ENCODE measurements at places on chromosomes 1 and 21.

GRCh38 chr1:158801396-158801795, 20.4 kb upstream of the OR6N2 start:
- DNase-seq: no peak

DNA sequence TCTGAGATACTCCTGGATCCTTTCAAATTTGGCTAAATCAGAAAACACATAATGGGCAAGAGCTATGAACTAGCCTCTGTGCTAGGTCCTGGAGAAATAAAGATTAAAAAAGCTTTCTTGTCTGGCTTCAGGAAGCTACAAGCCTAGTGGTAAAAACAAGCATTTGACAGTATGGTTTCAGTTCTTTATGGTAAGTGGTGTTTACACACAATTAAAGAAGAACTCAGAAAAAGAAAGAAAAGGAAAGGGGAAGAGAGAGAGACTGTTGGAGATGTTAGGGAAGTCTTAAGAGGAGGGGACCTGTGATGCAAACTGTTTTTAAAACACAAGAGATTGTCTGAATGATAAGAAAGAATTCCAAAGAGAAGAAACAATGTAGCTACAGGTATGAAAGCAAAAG, 1.8 kb downstream of the OR10J1 start:
- DNase-seq: no peak

GRCh38 chr1:206497774-206498173, 9.6 kb upstream of the RASSF5 start:
- no peak for DNase-seq

- no peak for DNase-seq
These were observed 60.1 kb upstream of the PTCH2 start for GRCh38 chr1:44903011-44903680.

GRCh38 chr1:51192213-51192843, 43.7 kb upstream of the RNF11 start:
- peak; percentile 29 for DNase-seq

- no peak for DNase-seq
These were observed 68.3 kb downstream of the CAPZB start for GRCh38 chr1:19416921-19417470.

- no peak for DNase-seq
These were observed 138.8 kb upstream of the RUNX3 start for GRCh38 chr1:25068829-25069228.

DNA sequence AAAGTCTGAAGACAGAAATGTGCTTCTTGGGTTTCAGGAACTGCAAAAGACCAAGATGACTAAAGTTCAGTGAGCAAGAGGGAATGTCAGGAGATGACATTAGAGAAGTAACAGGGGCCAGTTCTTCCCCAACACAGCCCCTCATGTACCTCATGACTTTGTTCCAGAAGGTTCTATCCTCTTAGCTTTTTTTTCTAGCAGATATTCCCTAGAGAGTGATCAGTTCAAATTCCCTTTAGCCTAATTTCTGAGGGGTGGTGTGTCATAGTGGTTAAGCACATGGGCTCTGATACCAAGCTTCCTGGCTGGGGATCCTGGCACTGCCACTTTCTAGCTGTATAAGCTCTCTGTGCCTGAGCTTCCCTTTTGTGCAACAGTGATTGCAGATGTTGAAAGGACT, 108.0 kb downstream of the LBR start:
- DNase-seq: no peak

DNA sequence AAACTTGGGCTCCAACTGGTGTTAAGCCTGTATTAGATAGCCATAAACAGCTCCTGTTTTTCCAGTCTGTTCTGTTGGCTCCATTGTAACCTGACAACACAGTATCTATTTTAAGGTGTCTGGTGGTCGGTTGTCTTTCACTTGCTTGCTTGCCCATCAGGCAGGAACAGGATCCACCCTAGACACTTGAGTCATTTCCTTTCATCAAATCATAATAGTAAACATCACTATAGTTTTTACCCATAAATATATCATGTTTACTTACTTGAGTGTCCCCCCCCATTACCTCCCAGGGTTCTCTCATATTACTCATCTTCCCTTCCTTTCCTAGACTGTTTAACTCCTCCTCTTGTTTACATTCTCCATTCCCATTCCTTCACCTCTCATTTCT, 2.9 kb downstream of the DDI2 start:
- no peak for DNase-seq

- no peak for DNase-seq
These were observed 376.5 kb upstream of the DAB1 start for GRCh38 chr1:57800376-57800775.
